PC-3 (cell line): ENCODE measurements at places on chromosomes 2 and 18. TPM values are rescaled to one million over a fixed set of nuclear protein-coding genes. Genes with fewer than 3 reads are reported as not detected.

GRCh38 chr2:229387866-229388265, 116.8 kb upstream of the PID1 start:
- no peak overlapping the region for H3K27ac ChIP-seq
- H3K4me1 ChIP-seq: no peaks in the 10 kb centered on the region
- H3K36me3 ChIP-seq: no peaks in the 10 kb centered on the region
- H3K27me3 ChIP-seq: no peaks in the 10 kb centered on the region
- H3K4me3 ChIP-seq: no peak overlapping the region
- no peak for DNase-seq

DNA sequence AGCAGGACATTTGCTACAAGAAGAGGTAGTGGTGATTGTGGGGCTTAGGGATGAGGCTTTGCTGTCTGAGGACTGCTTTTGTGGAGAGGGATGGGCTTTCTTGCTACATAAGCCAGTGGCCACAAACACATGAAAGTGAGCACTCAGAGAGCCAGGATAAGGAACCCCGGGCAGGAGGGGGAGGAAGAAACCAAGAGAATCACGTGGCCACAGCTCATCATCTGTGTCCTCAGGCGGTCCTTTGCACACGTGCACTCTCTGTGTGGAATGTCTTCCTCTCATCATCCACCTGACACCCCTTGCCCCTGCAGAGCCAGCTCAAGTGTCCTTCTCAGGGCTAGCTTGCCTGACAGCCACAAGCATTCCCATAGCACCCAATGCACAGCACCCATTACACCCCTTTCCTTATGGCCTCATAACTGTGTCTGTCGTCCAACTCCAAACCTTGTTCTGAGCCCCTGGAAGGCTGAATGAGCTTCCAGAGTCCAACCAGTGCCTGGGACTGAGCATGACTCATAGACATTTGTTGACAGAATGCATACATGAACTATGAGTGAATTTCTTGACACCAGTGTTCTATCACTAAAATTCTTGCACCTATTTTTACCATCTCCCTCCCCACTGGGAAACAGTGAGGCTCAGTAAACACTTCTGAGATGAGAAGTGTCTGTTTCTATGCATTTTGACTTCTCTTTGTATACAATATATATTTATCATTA, 398.3 kb downstream of the ALK start:
- peak; percentile 82 for DNase-seq
- peaks cover 46% of the 10 kb centered on the region for H3K4me1 ChIP-seq
- H3K36me3 ChIP-seq: no peaks in the 10 kb centered on the region
- peak overlapping the region; percentile 4; the same call in 1 of the 2 replicates for H3K27ac ChIP-seq
- no peak overlapping the region for H3K4me3 ChIP-seq
- H3K27me3 ChIP-seq: no peaks in the 10 kb centered on the region

EIPR1 gene
- 90.1 and 97.4 TPM in 2 replicates for total RNA-seq

- no peaks in the 10 kb centered on the region for H3K27me3 ChIP-seq
- peaks cover 6% of the 10 kb centered on the region; the same call in 1 of the 2 replicates for H3K4me1 ChIP-seq
- no peaks in the 10 kb centered on the region for H3K36me3 ChIP-seq
- H3K27ac ChIP-seq: no peak overlapping the region
Measured at GRCh38 chr2:151354807-151355206, 2.6 kb upstream of the TNFAIP6 start.

ALPP gene
- 8.6 and 14.4 TPM in 2 replicates for total RNA-seq

INPP5D gene
- 0.26 and 1.9 TPM in 2 replicates for total RNA-seq

- peak within 1 kb of the TSS; percentile 57 for H3K4me3 ChIP-seq
- DNase-seq: peak; percentile 46
- H3K27me3 ChIP-seq: no peaks in the 10 kb centered on the region
- no peaks in the 10 kb centered on the region for H3K36me3 ChIP-seq
- peaks cover 11% of the 10 kb centered on the region; the same call in 1 of the 2 replicates for H3K4me1 ChIP-seq
Measured at GRCh38 chr18:60372596-60372995, at the start of gene MC4R. Gene MC4R, minus strand, starts transcription at chr18:60372775. Its CDS starts 426 bp downstream, at chr18:60372349.

GRCh38 chr2:163157891-163158496, 319.4 kb upstream of the KCNH7 start:
- H3K27me3 ChIP-seq: peaks cover 13% of the 10 kb centered on the region; the same call in 1 of the 2 replicates
- H3K36me3 ChIP-seq: no peaks in the 10 kb centered on the region
- DNase-seq: peak; percentile 66
- no peak overlapping the region for H3K4me3 ChIP-seq
- no peak overlapping the region for H3K27ac ChIP-seq

DNA sequence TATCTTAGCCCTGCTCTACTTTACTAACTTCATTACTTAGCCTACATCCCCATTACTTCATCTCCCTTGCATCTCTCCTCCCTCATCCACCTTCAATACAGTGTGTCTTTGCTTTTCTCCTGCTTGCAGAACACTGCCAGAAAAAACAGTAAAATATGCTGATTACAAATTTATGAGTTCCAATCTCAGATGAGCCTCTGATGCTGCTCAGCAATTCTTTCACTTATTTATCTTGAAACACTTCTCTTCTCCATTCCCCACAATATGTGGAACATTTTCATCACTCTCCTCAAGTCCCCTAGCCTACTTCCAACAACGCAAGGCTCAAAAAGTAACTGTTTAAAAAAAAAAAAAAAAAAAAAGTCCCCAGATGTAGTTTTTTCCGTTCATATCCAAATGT, 7.1 kb downstream of the VPS54 start:
- no peak overlapping the region for H3K27ac ChIP-seq
- no peak overlapping the region for H3K4me3 ChIP-seq
- H3K36me3 ChIP-seq: no peaks in the 10 kb centered on the region
- peaks cover 6% of the 10 kb centered on the region for H3K4me1 ChIP-seq
- DNase-seq: no peak
- H3K27me3 ChIP-seq: no peaks in the 10 kb centered on the region

RAMP1 gene
- 210 and 248 TPM in 2 replicates for total RNA-seq

GRCh38 chr2:150332383-150332782, 155.1 kb downstream of the RND3 start:
- H3K27me3 ChIP-seq: no peaks in the 10 kb centered on the region
- H3K27ac ChIP-seq: no peak overlapping the region
- H3K36me3 ChIP-seq: no peaks in the 10 kb centered on the region

- peaks cover 55% of the 10 kb centered on the region for H3K27me3 ChIP-seq
- no peaks in the 10 kb centered on the region for H3K4me1 ChIP-seq
- DNase-seq: no peak
- no peak overlapping the region for H3K4me3 ChIP-seq
- no peak overlapping the region for H3K27ac ChIP-seq
Measured at GRCh38 chr2:149125031-149125725, 86.7 kb downstream of the LYPD6B start.

DNA sequence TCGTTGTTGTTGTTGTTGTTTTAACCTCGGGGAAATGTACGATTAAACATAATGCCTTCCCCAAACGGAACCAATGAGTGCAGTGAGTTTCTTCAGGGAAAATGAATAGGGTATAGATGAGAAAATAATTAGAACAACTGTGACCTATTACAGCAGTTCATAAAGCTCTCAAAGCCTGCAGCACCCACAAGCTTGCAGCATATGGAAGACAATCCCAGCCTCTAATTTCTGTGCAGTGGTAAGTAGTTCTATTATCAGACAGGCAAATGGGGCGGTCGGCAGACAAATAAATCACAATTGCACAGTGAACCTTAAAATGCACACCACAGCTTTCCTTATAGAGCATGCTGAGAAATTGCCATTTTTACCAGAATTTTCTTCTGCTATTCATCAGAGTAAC, 159.5 kb downstream of the MYT1L start:
- no peak overlapping the region for H3K4me3 ChIP-seq
- no peak for DNase-seq
- H3K36me3 ChIP-seq: no peaks in the 10 kb centered on the region
- H3K4me1 ChIP-seq: no peaks in the 10 kb centered on the region
- H3K27me3 ChIP-seq: peaks cover 80% of the 10 kb centered on the region

GRCh38 chr18:42838546-42839145, 276.8 kb downstream of the RIT2 start:
- no peaks in the 10 kb centered on the region for H3K27me3 ChIP-seq
- no peak overlapping the region for H3K4me3 ChIP-seq
- no peak for DNase-seq
- H3K4me1 ChIP-seq: no peaks in the 10 kb centered on the region
- H3K27ac ChIP-seq: no peak overlapping the region

- H3K27ac ChIP-seq: peak overlapping the region; percentile 78
- H3K4me1 ChIP-seq: peaks cover 46% of the 10 kb centered on the region
- peaks cover 43% of the 10 kb centered on the region for H3K36me3 ChIP-seq
- no peaks in the 10 kb centered on the region for H3K27me3 ChIP-seq
- peak; percentile 90 for DNase-seq
- no peak overlapping the region for H3K4me3 ChIP-seq
Measured at GRCh38 chr2:46909771-46910419, 5.7 kb downstream of the MCFD2 start.

KCNF1 gene
- total RNA-seq: 1.3 and 1.8 TPM in 2 replicates

- no peak overlapping the region for H3K4me3 ChIP-seq
- no peaks in the 10 kb centered on the region for H3K36me3 ChIP-seq
- no peak for DNase-seq
- no peak overlapping the region for H3K27ac ChIP-seq
- H3K27me3 ChIP-seq: no peaks in the 10 kb centered on the region
Measured at GRCh38 chr2:221461901-221462300, 110.2 kb downstream of the EPHA4 start.

DNA sequence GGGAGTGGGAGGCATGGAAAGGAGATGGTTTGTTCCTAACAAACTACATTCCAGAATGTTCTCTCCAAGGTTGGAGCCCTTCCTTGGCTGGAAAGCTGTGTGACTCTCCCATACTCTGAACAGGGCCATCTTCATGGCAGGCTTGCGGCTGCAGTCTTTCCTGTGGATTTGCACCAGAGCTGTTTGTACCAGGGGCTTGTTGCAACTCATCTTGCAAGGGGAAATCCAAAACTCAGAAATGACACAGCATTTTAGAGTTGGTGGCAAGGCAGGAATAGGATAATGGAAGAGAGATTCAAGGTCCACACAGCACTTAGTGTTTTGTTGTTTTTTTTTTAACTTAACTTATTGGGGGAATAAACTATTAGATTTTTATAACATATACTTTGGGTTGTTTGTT, 73.7 kb upstream of the ZNF516 start:
- no peak for DNase-seq
- H3K4me1 ChIP-seq: peaks cover 29% of the 10 kb centered on the region
- H3K4me3 ChIP-seq: no peak overlapping the region
- H3K36me3 ChIP-seq: no peaks in the 10 kb centered on the region
- no peaks in the 10 kb centered on the region for H3K27me3 ChIP-seq
- H3K27ac ChIP-seq: no peak overlapping the region
